Stimulated activated CD8-positive, alpha-beta memory T cell treated with anti-CD3 and anti-CD28 coated beads, Interleukin-2, amount 100 ng/mL, for 1 hour (primary cell): ENCODE measurements at places on chromosomes 5 and 9.

DNA sequence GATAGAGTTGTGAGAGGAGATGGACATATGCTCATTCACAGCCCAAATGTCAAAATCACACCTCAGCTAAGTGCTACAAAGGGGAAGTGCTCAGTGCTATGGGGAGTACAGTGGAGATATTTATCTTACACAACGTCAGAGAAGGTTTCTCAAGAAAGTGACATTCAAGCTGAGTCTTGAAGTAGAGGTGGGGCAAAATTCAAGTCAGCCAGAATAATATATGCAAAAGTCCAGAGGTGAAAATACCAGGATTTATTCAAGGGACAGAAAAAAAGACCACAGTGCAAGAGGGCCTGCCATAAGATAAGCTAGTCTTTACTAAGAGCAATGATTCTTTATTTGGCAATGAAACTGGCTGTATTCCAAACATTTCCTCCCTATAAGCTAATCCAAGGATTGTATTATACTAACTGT is 327.8 kb upstream of the PIK3R1 start:
- DNase-seq = no peak

DNA sequence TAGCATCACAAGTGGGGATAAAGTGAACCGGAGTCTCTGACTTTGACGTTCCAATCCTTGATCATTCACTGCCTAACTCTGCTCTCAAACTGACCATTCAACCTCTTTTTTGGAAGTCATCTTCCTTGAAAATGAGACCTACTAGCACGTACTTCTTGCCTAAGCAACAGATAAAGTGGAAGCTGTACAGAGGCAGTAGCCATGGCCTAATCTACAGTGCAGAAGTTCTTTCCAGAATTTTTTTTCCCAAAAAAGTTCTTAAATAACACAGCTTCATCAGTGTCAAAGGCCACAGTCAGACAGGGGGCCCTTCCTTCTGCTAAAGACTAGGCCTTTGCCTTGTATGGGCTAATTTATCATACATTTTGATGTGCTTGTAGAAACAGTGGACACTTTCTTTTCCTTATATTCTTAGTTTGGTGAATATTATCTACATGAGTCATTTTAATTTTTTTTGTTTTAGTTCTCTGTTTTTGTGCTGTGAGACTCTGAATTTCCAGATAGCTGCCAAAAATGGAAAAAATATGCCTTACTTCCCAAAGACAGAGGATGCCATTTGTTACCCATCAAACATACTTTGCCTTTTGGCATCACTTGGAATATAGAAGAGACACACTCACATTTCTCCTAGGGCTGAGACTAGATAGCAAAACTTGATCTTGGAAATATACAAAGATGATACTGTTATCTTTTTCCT is 96.3 kb upstream of the VCAN start:
- DNase-seq = no peak

GRCh38 chr9:4939118-4939561 is 45.9 kb upstream of the JAK2 start:
- no peak for DNase-seq

- DNase-seq = no peak
Measured at GRCh38 chr5:96538808-96539250, 105.8 kb upstream of the PCSK1 start.

- no peak for DNase-seq
Measured at GRCh38 chr9:23746317-23746716, 79.7 kb downstream of the ELAVL2 start.

DNA sequence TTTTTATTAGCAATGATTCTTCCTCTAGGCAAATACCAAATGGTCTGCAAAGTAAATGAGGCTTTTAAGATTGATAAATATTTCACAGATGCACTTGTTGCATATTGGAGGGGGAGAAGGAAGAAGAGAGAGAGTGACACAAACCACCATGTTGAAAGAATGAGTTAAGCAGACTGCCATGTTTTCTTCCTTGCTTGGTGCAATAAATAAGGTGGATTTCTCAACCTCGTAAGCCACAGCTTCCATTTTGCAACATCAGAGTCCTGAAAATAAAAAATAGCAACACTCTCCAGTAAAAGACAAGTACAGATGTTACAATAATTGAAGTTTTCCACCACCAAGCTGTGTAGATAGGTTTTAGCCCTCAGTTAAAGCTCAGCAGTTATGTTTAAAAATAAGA is 202.9 kb downstream of the SGCD start:
- no peak for DNase-seq

- DNase-seq = no peak
Measured at GRCh38 chr9:113573046-113573958, 109.8 kb downstream of the RGS3 start.

GRCh38 chr5:89988129-89988810 is 421.3 kb downstream of the CETN3 start:
- DNase-seq = no peak

- no peak for DNase-seq
Measured at GRCh38 chr9:136011376-136011702, 50.2 kb upstream of the UBAC1 start.

GRCh38 chr9:95506678-95507463 is 9.9 kb downstream of the PTCH1 start:
- DNase-seq = no peak

DNA sequence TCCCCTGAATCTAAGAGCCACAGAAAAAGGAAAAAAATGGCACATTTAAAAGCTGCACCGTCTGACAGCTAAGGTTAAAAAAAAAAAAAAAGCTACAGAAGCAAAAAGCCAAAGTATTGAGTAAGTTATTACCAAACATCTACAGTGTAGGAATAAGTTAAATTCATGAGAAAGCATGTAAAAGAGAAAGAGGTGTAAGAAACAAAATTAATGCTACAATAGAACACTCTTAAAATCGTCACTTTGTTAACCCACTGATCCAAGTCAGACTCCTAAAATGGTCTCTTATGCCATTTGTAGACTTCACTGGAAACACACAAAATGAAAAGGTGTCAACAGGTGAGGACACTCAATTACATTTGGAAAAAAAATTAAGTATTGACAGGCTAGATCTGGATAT is 120.2 kb downstream of the SSBP2 start:
- DNase-seq = no peak

GRCh38 chr9:130341839-130342713 is 76.5 kb downstream of the HMCN2 start:
- no peak for DNase-seq

DNA sequence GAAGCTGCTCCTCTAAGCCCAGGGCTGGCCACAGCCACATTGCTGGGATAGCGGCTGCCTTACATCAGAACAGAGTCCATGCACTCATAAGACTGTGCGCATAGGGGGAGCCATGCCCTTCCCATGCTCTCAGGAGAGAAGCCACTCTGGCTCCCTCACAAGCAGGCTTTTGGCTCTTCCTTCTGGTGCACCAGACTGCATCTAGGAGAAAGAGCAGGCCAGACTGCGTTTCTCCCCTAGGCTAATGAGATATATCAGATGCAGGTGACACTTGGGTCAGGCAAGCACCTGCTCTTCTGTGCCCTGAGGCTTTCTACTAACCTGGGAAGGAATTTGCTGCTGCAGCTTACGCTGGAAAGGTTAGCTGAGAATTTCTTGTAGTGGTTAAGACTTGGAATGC is 43.2 kb upstream of the BRINP1 start:
- DNase-seq = no peak

DNA sequence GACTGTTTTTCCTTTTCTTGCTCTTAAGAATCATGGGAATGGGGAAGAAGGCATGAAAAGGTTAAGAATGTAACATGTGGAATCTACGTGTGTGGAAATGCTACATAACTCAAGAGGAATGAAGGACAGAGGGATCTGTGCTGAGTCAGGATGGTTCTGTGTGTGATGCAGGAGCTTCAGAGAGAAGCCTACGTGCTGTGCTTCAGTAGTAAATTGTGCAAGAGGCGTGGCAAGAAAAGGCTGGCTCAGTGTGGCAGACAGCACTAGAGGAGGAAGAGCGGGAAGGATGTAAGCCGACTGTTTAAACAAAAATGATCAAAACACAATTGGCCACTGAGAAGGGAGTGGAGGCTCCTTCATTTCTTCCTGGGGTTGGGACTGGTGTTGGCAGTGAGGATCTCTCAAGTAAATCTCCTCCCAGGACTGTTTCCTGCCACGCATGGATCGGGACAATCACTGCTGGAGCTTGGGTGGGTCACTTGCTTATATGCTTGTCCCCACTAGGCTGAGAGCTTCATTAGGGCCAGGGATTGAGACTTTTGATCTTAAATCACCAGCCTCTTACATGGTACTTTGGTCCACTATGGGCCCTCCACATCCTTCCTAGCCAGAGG is 59.4 kb upstream of the BASP1 start:
- no peak for DNase-seq

DNA sequence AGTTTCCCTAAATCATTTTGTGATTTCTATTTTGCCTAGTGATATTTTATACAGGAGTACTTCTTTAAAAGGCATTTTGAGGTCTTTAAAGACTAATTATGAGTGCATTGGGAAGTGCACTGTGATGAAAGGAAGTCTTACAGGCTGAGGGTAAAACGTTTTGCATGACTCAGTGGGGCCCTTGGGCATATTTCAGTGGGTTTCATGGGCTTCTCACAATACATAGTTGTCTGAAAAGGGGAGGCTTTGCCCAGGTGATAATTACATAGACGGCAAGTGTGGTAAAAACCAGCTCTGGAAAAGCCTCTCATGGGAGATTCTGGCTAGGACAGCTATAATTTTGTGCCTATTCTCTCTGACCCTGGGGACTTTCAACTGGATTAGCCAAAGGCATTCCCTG is 387.2 kb downstream of the ARHGEF28 start:
- no peak for DNase-seq

DNA sequence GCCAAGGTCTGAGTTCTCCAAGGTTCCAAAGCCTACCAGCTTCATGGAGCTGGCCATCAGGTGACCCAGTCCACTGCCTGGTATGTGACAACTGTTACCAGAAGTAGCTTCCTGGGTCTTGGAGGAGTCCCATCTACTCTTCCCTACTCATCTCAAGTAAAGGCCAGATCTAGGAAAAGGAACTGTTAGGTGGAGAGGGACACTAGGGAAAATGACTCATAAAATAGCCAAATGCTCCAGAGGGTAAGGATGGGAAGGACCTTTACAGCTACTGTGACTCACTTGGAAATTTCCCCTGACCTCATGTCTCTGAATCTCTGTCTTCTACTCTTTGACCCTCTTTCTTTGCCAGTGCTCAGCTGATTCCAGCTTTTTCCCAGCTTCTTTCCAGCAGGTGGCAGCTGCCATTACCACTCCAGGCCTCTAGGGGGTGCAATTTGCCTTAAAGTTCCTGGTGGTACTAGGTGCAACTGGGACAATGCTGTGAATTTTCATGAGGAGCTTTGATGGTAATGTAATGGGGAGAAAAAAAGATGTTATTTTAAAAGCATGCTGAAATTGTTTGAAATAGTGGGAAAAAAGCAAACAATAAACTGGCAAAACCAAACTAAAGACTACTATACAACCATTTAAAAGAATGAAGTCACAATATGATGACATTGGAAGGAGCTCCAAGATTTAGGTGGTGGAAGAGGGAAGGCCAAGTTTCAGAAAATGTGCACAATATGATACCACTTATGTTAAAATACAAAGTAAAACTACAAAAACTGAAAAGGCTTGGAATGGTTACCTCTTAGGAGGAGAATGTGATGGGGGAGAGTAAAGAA is 27.1 kb upstream of the MYORG start:
- DNase-seq = no peak

GRCh38 chr9:123131258-123131657 is 97.8 kb downstream of the GPR21 start:
- no peak for DNase-seq

GRCh38 chr9:17843236-17843635 is 264.4 kb downstream of the SH3GL2 start:
- no peak for DNase-seq

GRCh38 chr9:137358126-137358525 is 56.1 kb upstream of the NRARP start:
- no peak for DNase-seq

- DNase-seq = no peak
Measured at GRCh38 chr5:127492854-127493738, 24.3 kb upstream of the PRRC1 start.

DNA sequence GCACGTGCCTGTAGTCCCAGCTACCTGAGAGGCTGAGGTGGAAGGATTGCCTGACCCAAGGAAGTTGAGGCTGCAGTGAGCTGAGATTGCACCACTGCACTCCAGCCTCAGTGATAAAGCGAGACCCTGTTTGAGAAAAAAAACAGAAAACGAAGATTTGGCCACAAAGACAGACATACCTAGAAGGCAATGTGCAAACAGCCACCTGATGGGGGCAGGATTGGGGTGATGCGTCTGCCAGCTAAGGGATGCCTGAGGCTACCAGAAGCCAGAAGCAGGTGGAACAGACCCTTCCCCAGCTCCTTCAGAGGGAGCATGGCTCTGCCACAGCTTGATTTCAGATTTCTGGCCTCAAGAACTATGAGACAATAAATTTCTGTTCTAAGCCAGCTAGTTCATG is 2.9 kb downstream of the HIGD2A start:
- no peak for DNase-seq

- DNase-seq = no peak
Measured at GRCh38 chr5:6461793-6462650, 13.4 kb downstream of the UBE2QL1 start.

- DNase-seq = no peak
Measured at GRCh38 chr9:86545090-86545489, 190.9 kb upstream of the TUT7 start.

- DNase-seq = no peak
Measured at GRCh38 chr9:23581931-23582330, 244.1 kb downstream of the ELAVL2 start.

DNA sequence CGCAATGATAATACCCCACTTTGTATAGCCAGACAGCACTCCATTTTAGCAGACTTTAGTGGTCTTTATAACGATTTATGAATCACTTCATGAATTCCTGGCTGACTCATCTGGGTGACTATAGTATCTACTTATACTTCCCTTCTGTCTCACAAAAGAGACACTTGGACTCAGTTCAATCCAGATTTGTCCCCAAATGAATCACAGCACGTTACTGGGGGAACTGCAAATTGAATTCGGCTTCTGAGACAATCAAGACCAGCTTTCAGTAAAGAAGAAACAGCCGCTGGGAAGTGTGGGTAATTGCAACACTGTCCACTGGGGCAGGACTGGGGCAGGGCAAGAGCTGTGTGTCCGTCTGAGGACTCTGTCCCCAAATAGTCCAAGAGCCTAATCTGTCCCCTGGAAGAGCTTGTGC is 337.3 kb upstream of the RFX3 start:
- DNase-seq = no peak

DNA sequence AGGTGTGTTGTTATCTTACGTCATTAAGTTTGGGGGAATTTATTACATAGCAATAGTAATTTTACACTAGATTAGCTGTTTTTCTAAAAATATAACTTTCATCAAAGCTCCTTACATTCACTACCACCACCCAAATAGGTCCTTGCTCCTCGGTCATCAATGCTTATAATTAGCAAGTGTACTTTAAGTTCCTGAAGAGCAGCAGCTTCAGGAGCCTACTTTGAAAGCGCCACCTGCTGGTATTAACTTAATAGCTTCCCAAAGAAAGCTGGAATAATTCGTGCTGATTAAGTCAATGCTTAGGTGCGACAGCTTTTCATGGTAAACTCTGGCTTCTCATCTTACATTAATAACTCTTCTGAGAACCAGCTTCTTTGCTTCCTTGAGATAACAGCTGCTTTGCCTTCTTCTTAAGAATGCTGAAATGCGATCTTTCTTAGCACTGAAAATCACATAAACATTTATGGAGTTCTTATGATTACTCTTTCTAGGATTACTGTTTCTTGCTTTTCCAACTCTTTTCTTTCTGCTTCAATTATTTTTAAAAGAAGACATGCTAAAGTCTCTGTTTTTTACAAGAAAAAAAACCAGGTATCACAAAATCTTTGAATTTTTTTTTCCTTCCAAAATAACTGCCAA is 10.0 kb upstream of the C5 start:
- DNase-seq = no peak
